Activated gamma-delta T cell treated with anti-CD3 and anti-CD28 coated beads, Interleukin-2, amount 50 U/mL, for 16 hours (primary cell): ENCODE measurements at places on chromosomes 11 and 22.

- no peak for DNase-seq
These were observed 7.2 kb upstream of the ANGPTL5 start for GRCh38 chr11:101923554-101923953.

DNA sequence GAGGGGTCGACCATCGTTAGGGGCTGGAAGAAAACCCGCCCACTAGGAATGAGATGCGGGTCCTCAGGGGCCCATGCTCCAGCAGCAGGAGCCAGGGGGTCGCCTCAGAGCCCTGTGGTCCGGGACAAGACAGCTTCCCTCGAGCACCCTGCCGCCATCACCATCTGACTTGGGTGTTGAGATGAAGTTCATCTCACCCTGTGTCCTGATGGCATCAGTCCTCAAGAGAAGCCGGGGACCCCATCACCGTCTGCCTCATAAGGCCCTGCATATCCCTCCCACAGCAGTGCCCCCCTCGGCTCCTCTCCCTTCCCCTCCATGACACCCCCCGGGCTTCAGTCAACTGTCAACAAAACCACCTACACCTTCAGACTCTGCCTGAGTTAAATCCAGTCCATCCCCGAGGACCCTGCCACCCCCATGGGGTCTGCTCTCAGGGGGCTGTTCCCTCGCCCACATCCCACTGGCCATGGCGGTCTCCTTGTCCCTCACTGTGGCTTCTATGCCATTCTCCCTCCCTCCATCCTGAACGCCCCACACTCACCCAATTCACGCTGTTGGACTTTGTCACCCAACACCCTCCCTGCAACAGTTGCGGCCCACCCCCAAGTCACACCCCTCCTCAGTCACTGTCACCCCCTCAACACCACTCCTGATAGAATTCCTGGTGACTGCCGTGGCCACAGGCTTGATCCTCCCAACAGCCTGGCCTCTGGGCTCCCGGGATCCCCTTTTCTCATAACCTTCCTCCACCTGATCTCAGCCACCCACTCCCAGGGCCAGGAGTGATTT, 87.7 kb upstream of the RTL6 start:
- no peak for DNase-seq

DNA sequence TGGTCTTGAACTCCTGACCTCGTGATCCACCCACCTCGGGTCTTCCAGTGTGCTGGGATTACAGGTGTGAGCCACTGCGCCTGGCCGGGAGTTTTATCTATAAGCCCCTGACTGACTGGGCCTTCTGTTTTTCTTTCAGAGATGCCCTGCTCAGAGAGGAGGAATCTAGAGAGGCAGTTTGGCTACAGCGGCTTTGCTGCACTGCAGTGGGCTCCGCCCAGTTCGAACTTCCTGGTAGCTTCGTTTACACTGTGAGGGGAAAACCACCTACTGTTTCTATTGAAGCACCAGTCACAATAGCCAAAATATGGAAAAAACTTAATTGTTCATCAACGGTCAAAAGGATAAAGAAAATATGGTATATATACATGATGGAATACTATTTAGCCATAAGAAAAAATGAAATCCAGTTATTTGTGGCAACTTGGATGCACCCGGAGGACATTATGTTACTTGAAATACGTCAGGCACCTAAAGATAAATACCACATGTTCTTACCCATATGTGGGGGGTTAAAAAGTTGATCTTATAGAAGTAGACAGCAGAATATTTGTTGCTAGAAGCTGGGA, 31.9 kb upstream of the FAM181B start:
- no peak for DNase-seq

GRCh38 chr11:102761646-102762238, 18.7 kb downstream of the MMP10 start:
- DNase-seq = no peak

DNA sequence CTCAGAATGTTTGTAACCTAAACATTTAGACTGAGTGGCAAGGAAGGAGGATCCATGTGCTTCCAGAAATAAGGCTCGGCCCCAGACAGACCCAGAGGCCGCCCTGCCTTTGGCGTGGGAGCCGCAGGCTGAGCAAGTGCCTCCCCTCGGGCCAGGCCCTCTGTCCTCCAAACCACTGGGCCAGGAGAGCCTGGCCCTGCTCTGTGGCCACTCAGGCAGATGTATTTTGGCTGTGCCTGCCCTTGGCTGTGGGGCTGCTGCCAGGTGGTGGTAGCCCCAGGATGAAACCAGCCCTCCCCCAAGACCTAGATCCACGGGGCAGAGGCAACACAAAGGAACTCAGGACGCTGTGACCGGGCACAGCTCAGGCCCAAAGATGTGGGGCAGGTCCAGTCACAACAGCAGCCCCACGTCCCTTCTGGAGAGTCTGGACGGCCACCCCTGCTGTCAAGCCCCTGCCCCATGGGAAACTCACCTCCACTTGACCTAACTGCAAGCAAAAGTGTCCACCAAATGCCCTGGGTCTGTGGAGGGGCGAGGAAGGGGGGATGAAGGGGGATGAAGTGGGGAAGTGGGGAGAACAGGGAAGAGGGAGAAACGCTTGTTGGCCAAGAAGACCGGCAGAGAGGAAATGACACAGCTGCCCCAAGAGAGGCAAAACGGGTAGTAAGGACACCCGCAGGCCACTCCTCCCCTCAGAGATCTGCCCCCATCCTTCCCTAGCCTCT, 24.0 kb downstream of the PISD start:
- no peak for DNase-seq

DNA sequence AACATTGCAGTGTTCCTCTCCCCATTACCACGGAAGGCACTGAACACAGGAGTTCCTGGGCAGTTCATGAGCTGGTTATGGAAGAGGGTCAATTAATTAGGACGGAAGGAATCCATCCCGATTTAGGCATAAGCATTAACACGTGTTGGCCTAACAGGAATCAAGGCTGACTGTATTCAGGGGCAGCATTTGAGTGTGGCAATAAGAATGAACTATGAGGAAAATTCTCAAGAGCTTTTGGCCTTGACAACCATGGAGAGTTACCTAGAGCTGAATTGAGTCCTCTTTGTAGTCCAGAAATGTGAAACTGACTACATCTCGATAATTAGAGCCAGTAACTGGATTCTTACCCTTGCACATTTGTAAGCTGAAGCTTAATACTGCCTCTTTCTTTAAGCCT, 82.4 kb upstream of the CRTAM start:
- DNase-seq = no peak

- DNase-seq = no peak
These were observed 475.6 kb downstream of the MIAT start for GRCh38 chr22:27133019-27133431.

DNA sequence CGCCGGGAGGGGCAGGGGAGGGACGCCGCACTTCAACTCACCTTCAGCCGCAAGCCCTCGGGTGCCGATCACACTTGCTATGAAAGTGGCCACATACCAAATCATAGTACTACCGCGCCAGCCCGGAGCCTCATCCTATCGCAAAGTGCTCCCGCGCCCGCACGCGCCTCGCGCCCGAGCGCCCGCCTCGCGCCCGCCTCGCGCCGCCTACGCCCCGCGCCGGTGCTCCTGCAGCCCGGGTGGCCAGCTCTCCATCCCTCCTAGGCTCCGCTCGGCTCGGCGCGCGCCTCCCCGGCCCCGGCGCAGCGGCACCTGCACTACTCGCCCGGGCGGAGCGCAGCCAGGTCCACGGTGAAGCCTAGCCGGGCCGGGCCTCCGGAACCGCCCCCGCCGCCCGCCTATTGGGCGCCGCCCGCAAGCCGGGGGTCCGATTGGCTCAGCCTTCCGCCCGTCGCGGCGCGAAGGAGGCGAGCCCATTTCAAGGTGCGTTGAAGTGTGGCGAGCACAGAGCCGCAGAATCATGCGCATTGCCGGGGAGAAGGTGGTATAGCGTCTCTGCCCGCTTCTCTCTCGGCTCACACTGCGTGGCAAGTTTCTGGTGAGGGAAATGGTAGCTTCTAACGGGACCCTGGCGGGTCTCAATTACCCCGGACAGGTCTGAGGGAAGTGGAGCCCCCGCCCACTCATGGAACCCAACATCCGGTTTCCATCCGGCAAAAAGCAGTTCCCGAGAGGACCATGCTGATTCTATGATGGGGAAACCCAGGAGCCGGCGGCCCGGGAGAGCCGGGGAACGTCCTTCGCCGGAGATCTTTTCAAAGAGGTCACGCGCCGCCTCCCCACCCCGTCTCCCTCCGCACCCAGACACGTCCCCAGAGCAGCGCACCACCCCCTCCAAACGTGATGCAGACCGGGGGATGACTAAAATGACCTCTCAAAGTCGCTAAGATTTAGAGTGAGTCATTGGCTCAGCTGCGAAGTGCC, at the start of gene IGSF9B:
IGSF9B (minus strand) TSS at position 319 of the 984 bp plus-strand sequence; CDS start at position 105, 214 bp downstream.
- DNase-seq = peak; percentile 84

DNA sequence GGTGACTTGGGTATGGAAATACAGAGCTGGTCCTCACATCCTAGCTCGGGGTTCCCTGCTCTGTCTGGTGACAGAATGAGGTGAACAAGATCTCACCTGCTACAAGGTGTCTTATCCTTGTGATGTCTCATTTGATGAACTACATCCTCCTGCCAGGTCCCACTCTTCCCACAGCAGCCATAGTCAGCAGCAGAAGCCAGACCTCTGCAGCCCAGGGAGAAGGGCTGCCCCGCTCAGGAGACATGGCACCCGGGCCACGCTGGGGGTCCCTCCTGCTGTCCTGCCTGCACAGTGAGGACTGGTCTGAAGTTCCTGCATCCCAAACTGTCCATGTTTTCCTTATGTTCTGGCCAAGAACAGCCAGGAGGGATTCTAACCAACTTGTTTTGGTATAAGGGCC, 414.1 kb downstream of the CTTN start:
- no peak for DNase-seq

DNA sequence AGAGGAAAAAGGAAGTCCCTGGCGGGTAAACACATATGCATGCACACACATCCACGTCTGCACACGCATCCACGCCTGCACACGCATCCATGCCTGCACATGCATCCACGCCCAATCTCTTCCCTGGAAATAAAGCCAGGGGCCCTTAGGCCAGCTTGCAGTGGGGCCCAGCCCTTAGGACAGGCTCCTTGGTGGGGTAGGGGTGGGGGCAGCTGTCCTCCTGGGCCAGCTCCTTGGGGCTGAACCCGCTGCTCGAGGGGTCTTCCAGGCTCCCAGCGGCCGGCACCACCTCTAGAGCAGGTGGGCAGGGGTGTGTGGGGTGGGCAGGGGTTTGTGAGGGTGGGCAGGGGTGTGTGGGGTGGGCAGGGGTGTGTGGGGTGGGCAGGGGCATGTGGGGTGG, 1.9 kb downstream of the C11orf21 start:
- no peak for DNase-seq

DNA sequence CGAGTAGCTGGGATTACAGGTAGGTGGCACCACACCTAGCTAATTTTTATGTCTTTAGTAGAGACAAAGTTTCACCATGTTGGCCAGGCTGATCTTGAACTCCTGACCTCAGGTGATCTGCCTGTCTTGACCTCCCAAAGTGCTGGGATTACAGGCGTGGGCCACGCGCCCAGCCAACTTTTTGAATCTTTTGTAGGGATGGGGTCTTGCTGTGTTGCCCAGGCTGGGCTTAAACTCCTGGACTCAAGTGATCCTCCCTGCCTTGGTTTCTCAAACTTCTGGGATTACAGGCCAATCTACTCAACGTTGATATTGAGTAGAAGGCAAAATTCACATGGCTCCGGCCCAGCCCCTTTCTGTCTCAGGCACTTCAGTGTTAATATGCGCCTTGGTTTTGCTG, 93.9 kb downstream of the MED15 start:
- DNase-seq = no peak

GRCh38 chr11:86741839-86742805, 58.2 kb upstream of the PRSS23 start:
- DNase-seq = no peak

DNA sequence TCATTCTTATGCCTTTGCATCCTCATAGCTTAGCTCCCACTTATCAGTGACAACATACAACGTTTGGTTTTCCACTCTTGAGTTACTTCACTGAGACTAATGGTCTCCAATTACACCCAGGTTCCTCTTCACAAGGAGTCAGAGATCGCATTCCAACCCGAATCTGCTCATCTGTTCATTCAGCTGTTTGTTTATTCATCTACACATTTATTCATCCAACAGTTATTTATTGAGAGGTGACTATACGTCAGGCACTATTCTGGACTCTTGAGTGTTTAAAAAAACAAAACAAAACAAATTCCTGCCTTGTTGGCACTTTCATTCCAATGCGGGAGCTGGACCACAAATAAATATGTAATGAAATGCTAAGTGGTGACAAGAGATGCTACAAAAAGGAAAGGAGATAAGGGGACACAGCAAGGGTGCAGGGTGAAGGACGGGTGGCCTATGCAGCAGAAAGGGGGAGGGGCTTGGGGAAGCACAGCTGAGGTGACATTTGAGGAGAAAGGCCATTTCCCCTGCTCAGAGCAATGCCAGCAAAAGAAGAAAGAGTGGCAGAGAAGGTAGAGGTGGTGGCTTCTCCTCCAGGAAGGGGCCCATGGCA, 393.8 kb upstream of the SYN3 start:
- DNase-seq = no peak

DNA sequence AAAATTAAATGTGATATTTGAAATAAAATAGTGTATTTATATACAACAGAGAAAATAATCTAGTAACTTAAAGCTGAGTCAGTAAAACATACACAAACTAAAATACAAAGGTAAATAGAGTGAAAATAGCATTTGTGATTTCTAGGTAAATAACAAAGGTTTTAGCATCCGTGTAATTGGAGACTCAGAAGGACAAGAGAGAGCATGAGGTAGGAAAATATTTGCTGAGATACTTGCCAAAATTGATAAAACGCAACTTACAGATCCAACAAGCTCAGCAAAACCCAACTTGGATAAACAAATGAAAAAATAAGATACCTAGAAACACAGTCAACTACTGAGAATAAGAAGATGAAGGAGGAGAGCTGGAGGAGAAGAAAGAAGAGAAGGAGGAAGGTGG, 634.7 kb upstream of the CCDC179 start:
- no peak for DNase-seq

DNA sequence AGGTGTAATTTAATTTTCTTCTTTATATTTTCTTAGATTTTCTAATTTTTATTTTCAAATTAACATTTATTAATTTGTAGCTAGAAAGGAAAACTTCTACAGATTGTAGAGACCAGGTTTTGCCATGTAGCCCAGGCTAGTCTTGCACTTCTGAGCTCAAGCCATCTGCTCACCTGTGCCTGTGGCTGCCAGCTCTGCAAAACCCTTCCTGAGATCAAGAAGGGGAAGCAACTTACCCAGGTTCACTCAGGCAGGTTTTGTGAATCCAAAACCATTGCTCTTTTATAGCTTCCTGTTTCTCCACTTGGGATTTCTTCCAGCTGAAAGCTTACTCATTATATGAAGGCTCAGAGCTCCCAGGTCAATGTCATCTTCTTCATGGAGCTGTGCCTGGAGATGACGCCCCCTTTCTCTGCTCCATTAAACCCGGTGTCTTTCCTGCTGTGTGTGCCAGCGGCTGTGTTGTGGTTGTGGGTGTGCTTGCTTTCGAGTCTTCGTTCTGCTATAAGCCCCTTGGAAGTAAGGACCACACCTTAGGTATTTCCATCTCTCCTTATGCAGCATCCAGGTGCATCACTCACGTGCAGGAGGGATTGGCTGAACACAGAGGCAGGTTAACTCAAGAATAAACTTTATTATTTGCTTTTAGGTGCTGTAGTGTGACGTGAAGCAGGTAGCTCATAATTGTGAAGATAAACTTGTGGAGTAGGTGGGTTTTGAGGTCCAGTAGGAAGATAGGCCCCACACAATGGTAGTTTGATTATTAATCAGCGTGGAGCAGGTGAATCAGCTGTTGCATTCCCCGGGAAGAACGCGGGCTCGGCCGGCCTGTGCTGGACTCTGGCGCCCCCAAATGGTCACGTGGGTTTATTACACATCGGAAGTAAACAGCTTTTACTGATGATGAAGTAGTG, 42.2 kb upstream of the INCENP start:
- peak; percentile 68 for DNase-seq
